Testis (tissue), 5 donors: ENCODE measurements at places on chromosomes 12 and 14. TPM values are rescaled to one million over a fixed set of nuclear protein-coding genes. Genes with fewer than 3 reads are reported as not detected.

Gene CLEC14A
- total RNA-seq = 9.7 TPM

Gene DBX2
- total RNA-seq = 2.8 TPM

GRCh38 chr12:106287364-106287763, 15.2 kb upstream of the TCP11L2 start:
- no peak overlapping the region for H3K4me3 ChIP-seq
- no peak for DNase-seq
- H3K27ac ChIP-seq = no peak overlapping the region
- H3K27me3 ChIP-seq = no peaks in the 10 kb centered on the region
- no peaks in the 10 kb centered on the region for H3K36me3 ChIP-seq
- H3K4me1 ChIP-seq = no peaks in the 10 kb centered on the region

DNA sequence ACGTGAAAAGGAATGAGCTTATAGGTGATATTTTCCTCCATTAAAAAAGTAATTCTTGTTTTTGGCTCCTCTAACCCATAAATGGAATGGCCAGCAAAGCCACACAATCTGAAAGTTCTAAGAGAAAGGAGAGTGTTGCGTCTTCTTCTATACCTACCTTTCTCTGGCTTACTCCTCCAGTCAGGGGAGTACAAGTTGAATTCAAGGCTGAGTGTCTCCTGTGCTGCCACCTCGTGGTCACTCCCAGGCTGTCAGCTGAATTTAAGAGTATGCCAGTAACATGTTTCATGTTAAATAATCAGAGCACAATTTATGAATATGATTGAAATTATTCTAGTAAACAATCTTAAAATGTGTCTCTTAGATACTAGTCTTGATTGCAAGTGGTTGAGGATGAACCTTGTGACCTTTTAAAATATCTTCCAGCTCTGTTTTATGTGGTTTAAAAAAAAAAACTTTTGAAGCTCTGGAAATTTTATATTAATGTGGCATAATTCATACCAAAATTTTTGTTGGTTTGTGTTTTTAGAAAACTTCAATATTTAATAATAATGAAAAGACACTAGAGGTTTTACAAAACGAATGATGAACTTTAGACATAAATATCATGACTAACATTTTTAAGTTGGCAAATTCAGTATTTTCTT, 31.7 kb downstream of the PTHLH start:
- H3K4me1 ChIP-seq = no peaks in the 10 kb centered on the region
- no peaks in the 10 kb centered on the region for H3K36me3 ChIP-seq
- peak; percentile 91 for DNase-seq
- no peak overlapping the region for H3K4me3 ChIP-seq

Gene PTPRB
- 10.9 TPM for total RNA-seq
